Hypothalamus (tissue), 51 donors: ENCODE measurements at places on chromosomes 5 and 9.

DNA sequence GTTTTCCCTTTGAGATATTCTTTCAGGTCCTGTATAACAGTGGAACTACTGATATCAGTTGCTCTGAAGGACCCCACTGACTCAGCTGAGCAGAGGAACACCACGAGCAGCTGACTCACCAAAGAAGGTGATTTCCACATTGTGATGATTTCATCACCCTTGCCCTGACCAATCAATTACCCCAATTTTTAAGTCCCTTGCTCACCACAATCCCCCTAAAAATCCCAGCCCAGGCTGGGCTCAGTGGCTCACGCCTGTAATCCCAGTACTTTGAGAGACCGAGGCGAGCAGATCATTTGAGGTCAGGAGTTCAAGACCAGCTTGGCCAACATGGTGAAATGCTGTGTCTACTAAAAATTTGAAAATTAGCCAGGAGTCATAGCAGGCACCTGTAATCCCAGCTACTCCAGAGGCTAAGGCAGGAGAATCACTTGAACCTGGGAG, 125.3 kb upstream of the ABCA1 start:
- no peak for DNase-seq

- DNase-seq: no peak
Observed at GRCh38 chr9:22307013-22307711, 139.5 kb upstream of the DMRTA1 start.

- no peak for DNase-seq
Observed at GRCh38 chr9:85067792-85068191, 398.3 kb downstream of the NTRK2 start.

DNA sequence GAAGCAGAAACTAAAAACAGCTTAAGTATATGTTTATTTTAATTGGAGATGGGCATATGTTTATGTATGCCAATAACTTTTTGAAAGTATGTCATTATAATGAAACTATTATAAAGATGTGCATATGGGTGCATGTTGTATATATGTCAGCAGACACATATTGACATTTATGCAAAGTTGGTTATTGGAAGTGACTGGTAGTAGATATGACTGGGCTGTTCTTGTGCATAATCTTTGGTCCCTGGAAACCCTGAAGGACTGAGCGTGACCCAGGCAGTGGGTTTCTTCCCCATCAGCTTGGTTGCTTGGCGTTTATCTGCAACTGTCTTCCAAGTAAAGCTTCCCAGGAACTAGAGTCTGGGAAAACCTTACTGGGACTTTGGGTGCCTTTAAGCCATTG, 25.7 kb downstream of the ANKRA2 start:
- DNase-seq: no peak

GRCh38 chr9:99947395-99947794, 40.9 kb downstream of the STX17 start:
- no peak for DNase-seq

DNA sequence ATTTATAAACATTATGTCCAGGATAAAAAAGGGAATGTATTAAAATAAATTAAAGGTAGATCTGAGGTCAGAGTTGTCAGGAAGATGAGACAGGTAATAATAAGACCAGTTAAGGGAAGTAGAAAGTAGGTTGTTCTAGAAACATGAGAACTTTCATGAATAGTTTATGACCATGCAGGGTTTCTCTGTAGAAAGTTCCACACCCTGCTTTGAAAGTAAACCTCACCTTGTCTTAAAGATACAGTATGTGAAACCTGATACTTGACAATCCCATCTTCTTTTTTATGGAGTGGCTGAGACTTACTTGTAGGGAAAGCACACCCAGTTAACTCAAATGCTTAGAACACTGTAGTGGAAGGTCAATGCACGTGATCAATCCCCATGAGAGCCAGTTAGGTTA, 260.6 kb upstream of the ZNF462 start:
- no peak for DNase-seq

DNA sequence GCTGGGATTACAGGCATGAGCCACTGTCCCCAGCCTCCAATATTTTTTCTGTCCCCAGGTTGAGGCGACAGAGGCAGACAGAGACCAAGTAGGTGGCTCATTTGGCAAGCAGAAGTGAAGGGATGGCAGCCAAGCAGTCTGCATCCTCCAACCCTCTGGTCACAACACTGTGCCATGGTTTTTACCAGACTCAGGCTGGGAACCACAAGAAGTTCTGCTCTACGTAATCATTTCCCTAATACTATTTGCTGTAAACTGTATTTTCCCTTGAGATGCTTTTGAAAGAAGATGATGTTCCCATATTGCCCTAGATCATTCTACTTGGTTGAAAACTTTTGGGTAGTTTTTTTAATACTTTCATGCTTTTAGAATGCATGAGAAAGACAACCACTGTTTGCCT, 40.5 kb downstream of the PTTG1 start:
- DNase-seq: no peak

GRCh38 chr9:87084407-87084806, 137.1 kb upstream of the GAS1 start:
- DNase-seq: no peak
